ENCODE measurements at places on chromosomes 7 and 10.

- no peak for DNase-seq
Measured at GRCh38 chr7:120743128-120743527, 114.8 kb downstream of the TSPAN12 start.

GRCh38 chr7:25813381-25813780 is 338.6 kb upstream of the NFE2L3 start:
- DNase-seq: no peak

DNA sequence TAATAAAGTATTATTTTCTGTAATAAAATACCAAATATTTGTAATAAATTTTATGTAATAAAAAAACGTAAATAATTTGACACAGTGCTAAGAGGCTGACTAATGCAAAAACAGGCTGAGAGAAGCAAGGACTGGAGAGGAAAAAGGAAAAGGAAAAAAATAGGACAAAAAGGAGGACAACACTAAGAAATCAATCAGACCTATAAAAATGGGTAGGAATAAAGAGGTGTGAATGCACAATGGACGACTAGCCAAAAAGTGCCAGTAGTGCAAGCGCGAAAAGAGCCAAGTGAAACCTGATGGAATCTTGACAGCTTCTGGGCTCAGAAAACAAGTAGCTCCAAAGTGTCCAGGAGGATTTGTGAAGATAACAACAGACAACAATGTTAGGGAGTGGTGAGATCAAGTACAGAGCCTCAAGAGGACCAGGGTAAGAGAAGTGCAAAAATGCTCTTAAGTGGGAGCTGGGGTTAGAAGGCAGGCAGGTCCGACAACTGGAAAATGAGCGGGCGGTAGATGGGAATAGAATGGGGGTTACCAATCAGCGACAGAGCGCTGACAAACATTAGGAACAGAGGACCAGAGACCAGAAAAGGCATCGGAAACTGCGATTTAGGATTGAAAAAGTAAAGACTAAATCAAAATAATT is 1.2 kb downstream of the BRAF start:
- DNase-seq: peak; percentile 18

DNA sequence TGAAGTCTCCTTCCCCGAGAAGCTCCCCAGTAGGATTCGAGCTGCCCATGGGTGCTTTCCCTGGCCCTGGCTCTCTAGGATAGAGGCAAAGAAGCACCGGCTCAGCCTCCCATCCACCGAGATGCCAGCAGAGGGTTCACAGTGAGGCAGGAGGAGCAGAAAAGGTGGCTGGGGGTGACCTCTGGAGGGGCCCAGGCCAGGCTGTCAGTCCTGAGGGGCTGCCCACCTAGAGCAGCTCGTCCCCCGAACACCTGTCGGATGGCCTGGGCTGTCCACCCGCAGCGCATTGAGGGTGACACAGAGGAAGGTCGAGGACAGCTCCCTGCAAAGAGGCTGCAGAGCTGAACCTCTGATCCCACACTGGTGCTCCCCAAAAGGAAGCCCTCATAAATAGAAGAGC is 167.2 kb upstream of the PPP2R2D start:
- DNase-seq: no peak

- no peak for DNase-seq
Measured at GRCh38 chr7:36019538-36019937, 133.5 kb upstream of the EEPD1 start.

DNA sequence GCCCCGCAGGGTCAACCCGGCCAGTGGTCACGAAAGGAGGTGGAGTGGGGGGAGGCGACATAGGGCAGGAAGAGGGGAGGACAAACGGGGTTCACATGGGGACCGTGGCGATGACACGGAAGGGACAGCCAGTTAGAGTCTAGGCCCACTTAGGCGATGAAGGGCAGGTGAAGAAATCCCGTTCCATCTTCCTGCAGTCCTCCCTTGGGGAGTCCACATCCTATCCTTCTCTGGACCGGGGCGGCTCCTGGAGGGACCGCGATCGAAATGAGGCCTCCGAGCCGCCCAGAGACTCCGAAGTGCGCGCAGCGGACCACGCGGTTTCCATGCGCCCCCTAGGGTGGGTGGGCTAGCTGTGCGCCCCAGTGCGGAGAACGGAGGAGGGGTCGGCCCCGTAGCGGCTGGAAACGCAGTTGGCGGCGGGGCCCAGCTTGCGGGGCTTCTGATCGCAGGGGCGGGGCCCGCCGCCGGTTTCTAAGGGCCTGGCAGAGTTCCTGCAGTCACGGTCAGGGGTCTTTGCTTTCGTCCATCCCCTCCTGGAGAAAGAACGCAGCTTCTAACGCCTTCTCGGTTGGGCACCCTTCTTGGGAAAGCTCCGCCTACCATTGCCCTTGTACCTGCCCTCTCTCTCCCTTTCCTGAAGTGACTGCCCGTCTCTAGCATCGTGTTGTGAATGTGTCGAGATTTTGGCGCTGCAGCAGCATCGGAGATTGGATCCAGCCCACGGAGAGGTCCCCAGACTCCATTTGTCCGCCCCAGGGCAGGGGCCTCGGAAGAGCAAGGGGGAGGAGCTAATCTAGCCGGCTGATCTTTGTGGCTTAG is 17.9 kb upstream of the TMEM225B start:
- DNase-seq: peak; percentile 64

DNA sequence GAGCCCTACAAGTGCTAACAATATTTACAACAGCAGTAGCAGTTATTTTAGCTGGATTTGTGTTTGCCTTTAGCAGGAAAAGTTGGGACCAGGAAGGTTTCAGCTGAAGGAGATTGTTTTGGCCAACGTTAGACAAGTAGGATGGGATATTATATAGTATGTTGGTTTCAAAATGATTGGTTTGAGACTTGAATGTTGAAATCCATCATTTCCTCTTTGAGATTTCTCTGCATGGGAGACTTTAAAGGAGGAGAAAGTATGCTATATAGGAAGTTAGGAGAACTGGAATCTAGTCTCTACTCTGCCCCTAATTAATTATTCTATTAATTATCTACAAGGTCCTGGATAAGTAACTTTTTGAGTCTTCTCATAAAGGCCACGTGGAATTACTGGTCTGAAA is 263.8 kb downstream of the PTEN start:
- no peak for DNase-seq

- peak; percentile 6 for DNase-seq
Measured at GRCh38 chr7:130270947-130271800, 4.5 kb downstream of the CPA2 start.

- DNase-seq: no peak
Measured at GRCh38 chr7:129684777-129685176, 73.3 kb downstream of the NRF1 start.

DNA sequence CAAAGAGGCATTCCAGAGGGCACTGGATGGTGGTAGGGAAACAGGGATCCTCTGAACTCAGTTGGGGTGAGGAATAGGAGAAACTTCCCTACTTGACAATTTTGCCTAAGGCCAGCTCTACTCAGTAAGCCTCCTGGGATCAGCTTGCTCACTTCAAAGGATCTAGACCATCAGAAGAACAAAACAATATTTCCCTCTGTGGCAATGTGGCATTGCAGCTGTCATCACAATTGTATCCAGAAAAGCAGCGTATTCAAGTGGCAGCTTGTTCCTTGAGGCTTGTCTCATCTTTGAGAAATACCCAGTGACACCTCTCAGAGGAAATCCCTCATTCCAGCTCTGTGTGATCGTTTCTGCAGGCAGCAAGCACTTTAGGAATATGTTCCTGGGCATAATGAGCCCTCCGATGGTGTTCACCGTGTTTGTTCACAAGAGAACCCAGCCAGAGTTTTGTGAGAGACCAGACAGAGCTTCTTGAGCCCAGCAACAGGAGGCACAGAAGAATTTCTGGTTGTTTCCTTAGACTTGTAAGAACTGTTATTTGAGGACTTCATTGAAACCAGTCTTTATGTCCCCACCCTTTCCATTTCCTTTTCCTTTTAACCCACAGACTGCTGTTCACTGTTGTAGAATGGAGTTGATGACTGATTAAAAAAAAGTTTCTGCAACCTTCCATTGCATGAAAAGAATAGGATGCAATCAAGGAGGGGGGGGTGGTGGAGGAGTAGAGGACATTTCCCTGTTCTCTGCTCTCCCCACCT is 747.3 kb downstream of the LRMDA start:
- DNase-seq: no peak

DNA sequence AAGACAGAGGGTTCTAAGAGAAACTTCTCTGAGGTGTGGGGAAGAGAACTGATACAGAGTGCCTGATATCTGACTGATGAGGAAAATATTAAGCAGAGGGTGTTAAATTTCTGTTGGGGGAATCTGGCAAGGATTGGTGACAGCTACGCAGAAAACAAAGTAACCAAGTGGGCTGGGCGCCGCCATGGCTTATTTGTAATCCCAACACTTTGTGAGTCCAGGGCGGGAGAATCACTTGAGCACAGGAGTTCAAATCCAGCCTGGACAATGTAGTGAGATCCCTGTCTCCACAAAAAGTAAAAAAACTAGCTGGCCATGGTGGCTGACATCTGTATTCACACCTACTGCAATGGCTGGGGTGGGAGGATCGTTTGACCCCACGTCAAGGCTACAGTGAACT is 2.1 kb upstream of the C7orf25 start:
- no peak for DNase-seq

GRCh38 chr7:40923626-40924025 is 779.3 kb downstream of the INHBA start:
- no peak for DNase-seq

- no peak for DNase-seq
Measured at GRCh38 chr7:142913051-142913450, 20.5 kb downstream of the TRPV5 start.

All from NCI-H2171 (cell line).